Hematopoietic multipotent progenitor cell (in vitro differentiated cells): ENCODE measurements at places on chromosomes 13 and 19.

DNA sequence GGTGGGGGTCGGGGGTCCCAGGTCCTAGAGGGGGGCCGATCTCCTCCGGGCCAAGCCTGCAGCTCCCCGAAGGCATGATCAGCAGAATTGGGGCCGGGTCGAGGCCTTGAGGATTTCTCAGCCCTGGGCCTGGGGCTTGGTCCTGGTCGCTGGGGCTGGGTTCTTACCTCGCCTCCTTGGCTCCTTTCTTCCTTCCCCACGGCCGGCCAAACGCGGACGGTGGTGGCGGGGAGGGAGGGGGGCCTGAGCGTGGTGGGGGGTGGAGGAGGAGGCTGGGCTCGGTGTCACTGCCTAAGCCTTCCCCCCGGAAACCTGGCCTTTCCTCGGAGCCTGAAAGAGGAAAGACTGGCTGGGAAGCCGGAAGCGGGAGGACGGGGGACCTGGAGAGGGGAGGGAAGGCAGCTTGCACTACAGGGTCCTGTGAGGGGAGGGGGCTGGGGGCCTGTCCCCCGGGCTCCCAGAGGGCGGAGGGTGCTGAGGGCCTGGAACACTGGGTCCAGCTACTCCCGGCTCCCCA lies at the start of gene ZNF579:
Gene ZNF579, minus strand, starts transcription at position 221 of the 517 bp plus-strand sequence. CDS start 1,209 bp downstream, outside the sequence.
- no peak for DNase-seq

GRCh38 chr19:2574478-2574931 lies 98.6 kb downstream of the GADD45B start:
- no peak for DNase-seq

DNA sequence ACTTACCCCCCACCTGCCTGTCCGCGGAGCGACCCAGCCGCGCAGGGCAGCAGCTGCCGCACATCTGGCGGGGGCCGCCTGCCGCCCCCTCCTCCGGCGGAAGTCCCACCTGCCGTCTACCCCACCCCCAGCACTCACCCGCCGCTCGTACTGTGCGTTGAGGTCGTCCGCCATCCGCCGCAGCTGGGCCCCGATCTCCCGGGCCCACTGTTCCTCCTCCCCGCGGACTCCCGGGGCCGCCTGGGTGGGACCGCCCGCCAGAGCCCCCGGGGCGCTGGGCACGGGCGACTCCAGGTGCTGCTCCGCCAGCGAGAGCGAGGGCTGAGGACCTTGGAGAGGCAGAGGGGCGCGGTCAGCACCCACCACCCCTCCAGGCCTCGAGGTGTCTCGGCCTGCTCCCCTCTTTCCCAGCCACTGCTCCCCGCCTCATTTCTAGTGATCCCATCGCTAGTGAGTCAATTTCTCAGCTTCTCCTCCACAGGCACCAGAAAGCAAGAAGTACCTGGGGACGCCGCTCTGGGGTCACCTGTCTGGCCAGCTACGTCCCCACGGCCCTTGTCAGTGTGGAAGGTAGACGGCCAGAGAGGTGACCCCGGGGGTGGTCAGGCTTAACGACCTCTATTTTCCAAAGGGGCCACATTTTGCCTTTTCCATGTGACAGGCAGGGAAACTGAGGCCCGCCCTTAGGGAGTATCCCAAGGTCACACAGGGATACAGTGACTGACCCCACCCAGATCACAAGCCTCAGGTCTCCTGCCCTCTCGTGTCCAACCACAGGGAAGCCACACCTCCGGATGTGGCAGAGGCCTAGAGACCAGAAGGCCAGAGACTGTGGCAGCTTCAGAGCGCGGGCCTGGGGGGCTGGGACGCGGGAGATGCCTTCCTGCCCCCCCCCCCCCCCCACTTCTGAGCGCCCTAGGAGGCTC lies 4.3 kb downstream of the BBC3 start:
- DNase-seq, result peak; percentile 55

DNA sequence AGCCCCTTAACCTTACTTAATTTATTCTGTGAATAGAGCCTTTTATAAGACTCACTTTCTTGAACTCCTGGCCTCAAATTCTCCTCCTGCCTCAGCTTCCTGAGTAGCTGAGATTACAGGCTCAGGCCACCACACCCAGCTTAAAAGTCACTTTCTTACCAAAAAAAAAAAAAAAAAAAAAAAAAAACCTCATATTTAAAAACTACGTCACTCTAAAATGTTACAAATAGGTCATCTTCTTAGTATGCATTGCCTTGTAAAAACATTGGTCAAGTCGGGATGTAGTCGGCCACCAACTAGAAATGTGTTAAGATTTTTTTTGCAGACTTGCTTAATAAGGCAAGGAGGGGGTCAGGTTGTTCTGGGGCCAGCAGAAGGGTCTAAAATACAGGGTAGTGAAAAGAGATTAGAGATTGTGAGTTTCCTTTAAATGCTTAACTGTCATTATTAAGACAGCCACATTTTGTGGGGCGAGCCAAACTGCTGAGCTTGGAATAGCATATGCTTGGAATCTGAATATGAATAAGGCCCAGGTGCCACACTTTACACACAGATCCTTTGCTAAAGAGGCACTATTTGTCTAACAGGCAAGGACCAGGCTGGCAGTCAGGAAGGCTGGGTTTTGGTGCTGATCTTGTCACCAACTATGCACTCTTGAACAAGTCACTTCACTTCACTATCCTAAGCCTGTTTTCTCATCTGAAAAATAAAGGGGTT lies 16.5 kb upstream of the IL17D start:
- DNase-seq, result no peak

DNA sequence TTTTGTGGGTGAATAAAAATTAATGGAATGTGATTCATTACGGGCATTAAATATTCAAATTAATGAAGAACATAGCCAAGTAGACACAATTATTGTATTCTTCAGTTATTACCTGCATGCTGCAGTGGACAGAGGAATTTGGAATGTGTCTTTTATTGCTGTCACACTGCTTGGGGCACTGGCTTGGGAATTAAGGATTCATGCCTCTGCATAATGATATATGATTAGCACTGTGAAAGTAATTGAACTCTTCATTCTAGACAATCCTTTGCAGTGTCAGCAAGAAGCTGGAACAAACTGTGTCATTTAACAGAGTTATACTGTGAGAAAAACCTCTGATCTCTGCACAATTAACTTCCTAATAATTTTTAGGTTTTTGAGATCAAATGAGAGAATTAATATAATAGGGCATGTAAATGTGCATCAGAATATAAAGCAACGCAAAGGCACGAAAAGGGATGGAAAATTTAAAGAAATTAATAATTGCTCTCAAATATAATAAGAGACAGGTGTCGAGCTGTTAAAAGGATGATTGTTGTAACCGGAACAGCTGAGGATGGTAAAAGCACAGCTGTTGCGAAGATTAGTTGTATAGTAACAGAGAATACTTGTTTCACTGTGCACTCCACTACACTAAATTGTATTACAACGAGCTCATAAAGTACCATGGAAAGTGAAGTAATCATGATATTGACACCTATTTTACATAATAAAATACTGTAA lies 235.1 kb upstream of the MIR17HG start:
- no peak for DNase-seq

- no peak for DNase-seq
Observed at GRCh38 chr13:29196409-29197074, 376.4 kb downstream of the MTUS2 start.

- DNase-seq, result no peak
Observed at GRCh38 chr19:47598407-47599349, 10.3 kb upstream of the BICRA start.

GRCh38 chr13:38045278-38046048 lies 175.9 kb upstream of the TRPC4 start:
- no peak for DNase-seq

DNA sequence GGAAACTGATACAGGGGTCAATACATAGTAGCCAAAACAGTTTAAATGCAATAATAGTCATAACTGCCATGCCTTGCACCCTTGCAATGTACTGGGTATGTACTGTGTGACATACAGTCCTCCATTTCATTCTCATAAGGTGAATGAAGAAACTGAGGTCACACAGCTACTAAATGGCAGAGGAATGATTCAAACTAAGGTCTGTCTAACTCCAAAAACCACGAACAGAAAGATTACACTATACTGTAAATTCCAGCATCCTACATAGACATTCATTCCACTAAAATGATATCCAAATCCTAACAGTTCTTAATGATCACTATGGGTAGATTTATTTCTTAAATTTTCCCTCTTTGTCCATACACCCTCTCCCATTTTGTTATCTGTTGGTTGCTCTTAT lies 238.1 kb upstream of the SERP2 start:
- DNase-seq, result no peak

- no peak for DNase-seq
Observed at GRCh38 chr13:98879957-98880356, 97.9 kb downstream of the DOCK9 start.

- no peak for DNase-seq
Observed at GRCh38 chr13:48291730-48292129, 11.8 kb upstream of the RB1 start.

DNA sequence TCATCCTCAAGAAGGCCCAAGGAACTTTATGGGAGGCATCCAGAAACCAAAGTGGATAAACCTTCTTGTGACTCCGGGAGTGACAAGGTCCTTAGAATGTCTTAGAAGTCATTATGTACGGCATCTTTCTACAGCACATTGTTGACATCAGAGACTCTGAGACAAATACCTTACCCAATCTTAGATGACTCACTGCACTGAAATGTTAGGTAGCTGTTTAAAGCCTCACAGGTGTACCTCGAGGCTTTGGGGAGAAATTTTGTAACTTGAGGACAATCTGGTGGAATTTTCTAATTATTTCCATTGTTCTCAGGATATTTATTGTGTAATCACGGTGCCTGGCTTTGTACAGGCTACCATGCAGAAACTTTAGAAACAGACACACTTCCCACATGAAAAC lies 14.8 kb upstream of the LGALS13 start:
- DNase-seq, result no peak

DNA sequence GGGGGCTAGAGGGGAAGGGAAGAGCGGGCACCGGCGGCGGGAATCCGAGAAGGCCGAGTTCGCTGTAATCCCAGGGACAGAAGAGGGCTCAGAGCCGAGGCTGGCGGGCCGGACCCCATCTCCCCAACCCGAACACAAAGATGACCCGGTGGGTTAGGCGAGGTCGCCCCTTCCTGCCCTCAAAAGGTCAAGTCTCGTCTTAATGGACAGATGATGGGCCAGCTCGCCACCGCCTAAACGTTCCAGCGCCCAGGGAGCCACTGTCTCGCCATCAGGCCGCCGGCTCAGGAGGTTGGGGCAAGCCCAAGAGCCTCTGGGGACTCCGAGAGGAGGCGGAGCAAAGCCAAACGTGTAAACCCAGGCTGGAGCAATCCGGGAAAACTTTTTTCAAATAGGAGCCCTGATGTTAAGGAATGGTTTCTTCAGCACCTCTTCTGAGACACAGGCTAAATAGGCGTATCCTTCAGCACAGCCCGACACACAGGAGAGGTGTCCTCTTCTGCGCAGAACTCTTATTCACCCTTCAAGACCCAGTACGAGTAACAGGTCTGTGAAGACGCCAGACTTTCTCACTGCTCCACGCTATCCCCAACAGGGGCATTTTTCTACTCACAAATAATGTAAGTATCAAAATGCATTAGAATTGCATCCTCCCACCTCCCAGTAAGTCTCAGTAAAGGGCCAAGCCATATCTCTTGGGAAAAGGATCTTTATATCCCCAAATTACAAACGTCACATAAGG lies 6.3 kb upstream of the POU4F1 start:
- DNase-seq, result no peak
